AG08395 (cell line): ENCODE measurements at places on chromosomes 11 and 22.
A peak's percentile ranks its signal among the peaks of the same experiment; 100 is the strongest.

DNA sequence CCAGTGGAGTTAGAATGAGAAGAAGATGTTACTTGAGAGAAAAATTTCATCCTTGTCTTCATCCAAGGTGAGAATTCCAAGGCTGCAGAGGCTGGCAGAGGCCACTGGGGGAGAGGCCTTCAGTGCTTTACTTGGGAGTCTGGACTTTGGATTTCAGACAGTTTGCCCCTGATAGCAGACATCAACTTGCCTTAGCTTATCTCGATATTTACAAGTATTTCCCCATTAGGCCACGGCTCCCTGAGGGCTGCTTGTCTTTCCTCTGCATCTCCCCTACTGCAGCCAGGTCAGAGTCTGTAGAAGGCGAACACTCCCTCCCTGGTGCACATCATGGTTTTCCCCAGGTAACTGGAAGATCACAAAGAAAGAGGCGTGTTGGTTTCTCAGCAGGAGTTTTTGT lies 29.9 kb upstream of the BSX start:
- no peak for DNase-seq

DNA sequence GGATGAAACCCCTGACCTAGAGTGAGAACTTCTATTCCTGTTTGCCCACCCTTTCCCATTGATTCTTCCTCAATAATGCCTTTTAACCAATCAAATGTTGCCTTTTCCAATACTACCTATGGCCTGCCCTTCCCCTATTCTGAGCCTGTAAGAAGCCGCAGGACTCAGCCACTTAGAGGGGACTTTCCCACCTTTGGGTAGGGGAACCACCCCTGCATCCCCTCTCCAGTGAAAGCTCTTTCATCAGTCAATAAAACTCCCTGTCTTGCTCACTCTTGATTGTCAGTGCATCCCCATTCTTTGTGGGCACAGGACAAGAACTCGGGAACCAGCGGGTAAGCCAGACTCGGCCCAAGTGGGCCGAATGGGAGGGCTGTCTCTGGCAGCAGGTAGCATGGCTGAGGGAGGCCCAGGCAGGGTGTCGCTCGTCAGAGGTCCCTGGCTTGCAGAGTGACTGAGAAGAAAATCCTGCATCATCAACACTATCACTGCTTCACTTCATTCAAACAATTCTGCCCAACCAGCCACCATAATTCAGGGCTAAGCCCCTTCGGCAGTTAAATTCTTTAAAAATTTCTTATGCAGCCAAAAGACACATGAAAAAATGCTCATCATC lies 30.4 kb downstream of the LDHAL6A start:
- DNase-seq = no peak

- no peak for DNase-seq
Measured at GRCh38 chr11:31856248-31856647, 45.1 kb upstream of the PAX6 start.

DNA sequence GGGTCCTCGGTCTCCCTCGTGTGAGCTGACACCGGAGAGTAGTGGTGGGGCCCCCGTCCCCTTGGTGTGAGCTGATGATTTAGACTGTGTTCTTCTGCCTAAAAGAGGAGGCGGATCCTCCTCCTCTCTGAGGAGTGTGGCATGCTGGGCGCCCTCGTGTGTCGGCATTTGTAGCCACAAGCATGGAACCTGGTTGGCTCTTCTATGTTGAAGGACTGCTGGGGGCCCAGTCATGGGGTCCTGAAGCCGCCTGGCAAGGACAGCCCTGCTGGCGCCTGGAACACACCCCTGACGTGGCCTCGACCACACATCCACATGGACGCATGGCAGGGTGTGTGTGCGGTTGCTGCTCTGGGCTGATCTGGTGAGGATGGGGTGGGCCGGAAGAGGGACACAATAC lies 50.2 kb downstream of the AP2A2 start:
- peak; percentile 78 for DNase-seq

GRCh38 chr11:133832991-133833897 lies 12.1 kb downstream of the SPATA19 start:
- no peak for DNase-seq

- peak; percentile 62 for DNase-seq
Measured at GRCh38 chr22:31451709-31452571, 37.7 kb downstream of the EIF4ENIF1 start.

DNA sequence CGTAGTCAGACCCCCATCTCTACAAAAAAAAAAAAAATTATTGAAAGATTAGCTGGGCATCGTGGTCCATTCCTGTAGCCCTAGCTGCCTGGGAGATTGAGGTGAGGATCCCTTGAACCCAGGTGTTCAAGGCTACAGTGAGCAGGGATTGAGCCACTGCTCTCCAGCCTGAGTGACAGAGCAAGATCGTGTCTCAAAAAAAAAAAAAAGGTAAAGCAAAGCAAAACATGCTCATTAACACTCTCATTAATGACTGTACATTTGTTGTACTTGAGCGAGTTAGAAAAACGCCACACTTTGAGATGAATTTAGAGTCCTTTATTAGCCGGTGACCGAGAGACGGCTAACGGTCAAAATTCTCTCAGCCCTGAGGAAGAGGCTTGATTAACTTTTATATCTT lies 6.2 kb upstream of the SERHL2 start:
- no peak for DNase-seq

DNA sequence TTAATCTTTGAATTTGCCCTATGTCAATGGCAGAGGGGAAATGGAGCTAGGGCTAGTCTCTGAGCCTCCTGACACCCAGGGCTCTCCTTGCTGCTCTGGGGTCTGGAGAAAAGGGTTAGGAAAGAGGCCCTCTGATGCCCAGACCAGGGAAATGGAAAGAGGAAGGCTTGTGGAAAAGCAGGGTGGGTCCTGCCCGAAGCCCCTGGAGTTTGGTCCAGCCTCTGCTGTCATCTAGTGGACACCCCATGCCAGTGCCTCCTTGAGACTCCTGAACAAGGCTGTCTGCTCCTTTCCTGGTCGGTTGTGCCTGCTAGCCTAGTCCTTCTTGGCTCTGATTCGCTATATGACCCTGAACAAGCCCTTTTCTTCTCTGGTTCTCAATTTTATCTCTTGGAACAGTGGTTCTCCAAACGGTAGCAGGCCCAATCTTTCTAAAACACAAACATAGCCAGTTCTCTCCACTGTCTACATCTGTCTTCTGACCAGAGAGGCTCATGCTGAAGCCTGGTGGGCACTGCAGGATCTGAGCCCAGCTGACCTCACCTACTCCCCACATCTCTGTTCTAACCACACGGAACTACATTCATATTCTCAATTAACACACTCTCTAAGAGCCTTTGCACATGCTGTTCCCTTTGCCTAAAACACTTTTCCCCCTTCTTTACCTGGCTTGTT lies 8.8 kb upstream of the PLA2G3 start:
- peak; percentile 90 for DNase-seq

GRCh38 chr22:43337385-43337784 lies 5.8 kb downstream of the SCUBE1 start:
- DNase-seq = peak; percentile 33

DNA sequence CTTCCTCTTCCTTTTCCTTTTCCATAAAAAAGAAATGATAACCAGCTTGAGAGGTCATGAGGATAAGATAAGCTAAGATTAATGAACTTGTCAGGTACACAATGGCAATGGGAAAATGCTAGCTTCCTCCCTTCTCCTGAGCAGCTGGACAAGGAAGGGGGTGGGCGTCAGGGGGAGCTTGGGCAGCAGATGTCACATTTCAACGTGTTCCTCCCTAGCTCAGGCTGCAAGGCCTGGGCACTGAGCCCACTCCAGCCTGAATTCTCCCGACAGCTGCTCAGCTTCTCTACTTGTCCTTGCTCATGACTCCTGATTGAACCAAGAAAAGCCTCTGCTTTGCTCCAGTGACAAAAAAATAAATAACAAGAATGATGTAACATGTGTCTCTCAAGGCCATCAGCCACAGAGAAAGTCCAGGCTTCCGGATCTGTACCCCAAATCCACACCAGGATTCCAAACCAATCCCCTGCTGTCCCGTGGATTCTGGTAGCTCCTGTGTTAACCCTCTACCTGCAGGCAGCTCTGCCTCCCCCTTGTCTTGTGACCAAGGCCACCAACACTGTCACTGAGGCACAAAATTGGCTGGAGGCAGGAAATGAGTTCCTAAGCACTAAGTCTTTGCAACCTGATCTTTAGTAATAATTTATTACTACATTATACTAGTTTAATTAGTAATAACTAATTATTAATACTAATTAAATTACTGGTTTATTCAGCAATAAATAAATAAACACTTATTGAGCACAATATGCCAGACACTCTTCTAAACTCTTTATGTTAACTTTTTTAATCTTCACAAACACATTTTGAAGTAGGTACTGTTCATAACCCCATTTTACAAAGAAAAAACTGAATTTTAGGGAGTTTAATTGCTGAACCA lies 146.5 kb downstream of the CCDC34 start:
- DNase-seq = peak; percentile 25

- DNase-seq = no peak
Measured at GRCh38 chr11:16959602-16960001, 54.6 kb downstream of the PLEKHA7 start.

DNA sequence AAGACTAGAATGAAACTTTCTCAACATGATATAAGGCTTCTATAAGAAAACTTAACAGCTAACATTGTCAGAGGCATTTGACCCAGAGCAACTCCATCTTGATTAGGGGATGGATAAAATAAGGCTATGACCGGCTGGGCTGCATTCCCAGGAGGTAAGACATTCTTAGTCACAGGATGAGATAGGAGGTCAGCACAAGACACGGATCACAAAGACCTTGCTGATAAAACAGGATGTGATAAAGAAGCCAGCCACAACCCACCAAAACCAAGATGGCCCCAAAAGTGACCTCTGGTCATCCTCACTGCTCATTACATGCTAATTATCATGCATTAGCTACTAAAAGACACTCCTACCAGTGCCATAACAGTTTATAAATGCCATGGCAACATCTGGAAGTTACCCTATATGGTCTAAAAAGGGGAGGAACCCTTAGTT lies 135.2 kb downstream of the TTC28 start:
- no peak for DNase-seq

DNA sequence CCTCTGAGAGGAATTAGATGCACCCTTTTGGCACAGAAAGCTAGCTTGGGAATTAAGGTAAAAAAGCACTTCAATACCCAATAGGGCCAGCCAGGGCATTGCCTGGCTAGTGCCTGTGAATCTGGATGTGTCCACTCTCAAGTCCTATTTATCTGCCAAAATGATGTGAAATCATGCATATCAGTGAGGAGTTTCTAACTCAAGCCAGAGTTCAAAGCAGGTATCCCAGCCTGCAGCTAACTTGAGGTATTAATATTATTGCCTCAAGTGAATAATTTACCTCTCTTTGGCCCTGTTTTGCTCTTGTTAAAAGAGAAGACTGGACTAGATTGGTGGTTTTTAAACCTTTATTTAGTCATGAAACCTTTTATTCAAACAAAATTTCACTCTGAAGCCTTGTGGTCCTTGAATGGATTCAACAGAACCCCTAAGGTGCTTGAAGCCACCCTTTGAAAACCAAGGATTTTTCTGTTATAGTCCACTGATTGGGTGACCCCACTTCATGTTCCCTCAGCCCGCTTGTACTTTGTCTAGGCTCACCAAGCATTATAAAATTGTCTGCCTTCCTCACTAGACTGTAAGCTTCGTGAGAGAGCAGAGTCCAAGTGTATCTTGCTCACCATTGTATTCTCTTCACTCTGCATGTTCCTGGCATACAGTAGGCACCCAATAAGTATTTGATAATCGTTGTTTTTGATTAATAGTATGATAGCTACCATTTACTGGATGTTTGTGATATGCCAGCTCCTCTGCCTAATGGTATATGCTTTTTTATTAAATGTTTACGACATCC lies 4.5 kb downstream of the RNF121 start:
- no peak for DNase-seq
